Activated naive CD4-positive, alpha-beta T cell treated with anti-CD3 and anti-CD28 coated beads for 36 hours (primary cell): ENCODE measurements at places on chromosomes 13 and 19.

- DNase-seq: no peak
Observed at GRCh38 chr13:106488076-106488475, 47.4 kb downstream of the EFNB2 start.

GRCh38 chr19:2552859-2553258 is 76.9 kb downstream of the GADD45B start:
- peak; percentile 78 for DNase-seq

GRCh38 chr13:23778879-23779278 is 110.3 kb downstream of the MIPEP start:
- no peak for DNase-seq

DNA sequence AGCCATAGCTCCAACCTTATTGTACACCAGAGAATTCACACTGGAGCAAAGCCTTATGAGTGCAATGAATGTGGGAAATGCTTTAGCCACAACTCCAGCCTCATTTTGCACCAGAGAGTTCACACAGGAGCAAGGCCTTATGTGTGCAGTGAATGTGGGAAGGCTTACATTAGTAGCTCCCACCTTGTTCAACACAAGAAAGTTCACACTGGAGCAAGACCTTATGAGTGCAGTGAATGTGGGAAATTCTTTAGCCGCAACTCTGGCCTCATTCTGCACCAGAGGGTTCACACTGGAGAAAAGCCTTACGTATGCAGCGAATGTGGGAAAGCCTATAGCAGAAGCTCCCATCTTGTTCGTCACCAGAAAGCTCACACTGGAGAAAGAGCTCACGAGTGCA is 5.9 kb upstream of the TRAPPC2B start:
- no peak for DNase-seq

GRCh38 chr13:47215736-47216135 is 318.9 kb upstream of the HTR2A start:
- no peak for DNase-seq

GRCh38 chr19:41457241-41457640 is 14.3 kb downstream of the ERICH4 start:
- DNase-seq: no peak

DNA sequence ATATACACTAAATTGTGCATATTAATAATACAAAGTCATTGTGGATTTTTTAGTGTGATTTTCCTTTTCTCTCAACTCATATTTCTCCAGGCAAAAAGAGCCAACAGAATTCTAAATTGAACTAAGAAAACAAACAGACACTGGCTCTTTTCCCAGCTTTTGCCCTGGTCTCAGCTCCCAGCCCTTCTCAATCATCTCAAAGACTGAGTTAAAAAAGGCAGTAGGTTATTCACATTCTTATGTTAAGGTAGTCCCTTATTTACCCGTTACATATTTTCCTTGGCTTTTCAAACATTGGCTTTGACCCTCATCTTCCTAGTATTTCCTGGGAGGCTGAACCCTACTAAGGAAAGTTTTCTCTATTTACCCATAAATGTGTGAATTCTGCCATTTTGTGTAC is 753.6 kb downstream of the LIG4 start:
- DNase-seq: no peak

GRCh38 chr19:45927565-45928261 is 13.1 kb upstream of the NANOS2 start:
- DNase-seq: peak; percentile 96

DNA sequence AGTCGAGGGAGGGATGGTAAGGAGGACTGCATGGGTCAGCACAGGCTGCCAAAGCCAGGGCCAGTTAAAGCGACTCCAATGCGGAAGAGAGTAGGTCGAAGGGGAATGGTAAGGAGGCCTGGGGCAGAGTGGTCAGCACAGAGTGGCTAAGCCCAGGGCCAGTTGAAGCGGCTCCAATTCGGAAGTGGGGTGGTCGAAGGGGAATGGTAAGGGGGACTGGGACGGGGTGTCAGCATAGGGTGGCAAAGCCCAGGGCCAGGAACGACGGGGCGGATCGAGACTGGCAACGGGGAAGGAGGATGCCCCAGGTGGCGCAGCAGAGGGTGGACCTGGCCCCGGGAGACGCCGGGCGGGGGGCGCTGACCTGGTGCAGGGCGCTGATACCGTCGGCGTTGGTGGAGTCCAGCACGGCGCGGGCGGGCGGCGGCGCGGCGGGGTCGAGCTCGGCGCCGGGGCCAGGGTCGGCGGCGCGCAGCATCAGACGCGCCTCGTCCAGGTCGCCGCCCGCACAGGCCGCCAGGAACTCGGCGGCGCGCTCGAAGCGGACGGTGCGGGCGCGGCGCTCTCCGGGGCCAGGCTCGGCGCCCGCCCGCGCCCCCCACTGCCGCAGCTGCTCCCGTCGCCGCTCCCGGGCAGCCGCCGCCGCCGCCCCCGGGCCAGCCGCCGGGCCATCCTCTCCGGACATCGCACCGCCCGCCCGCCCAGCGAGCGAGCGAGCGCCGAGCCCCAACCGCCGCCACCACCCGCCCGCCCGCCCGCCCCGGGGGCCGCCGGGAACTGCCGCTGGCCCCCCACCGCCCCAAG is at the start of gene PPP1R12C:
PPP1R12C (minus strand) TSS at position 779 of the 804 bp plus-strand sequence; CDS start at position 685, 94 bp downstream.
- DNase-seq: peak; percentile 22

GRCh38 chr13:111404746-111405145 is 84.3 kb downstream of the TEX29 start:
- no peak for DNase-seq

GRCh38 chr13:109764470-109765291 is 21.7 kb downstream of the IRS2 start:
- DNase-seq: peak; percentile 55

DNA sequence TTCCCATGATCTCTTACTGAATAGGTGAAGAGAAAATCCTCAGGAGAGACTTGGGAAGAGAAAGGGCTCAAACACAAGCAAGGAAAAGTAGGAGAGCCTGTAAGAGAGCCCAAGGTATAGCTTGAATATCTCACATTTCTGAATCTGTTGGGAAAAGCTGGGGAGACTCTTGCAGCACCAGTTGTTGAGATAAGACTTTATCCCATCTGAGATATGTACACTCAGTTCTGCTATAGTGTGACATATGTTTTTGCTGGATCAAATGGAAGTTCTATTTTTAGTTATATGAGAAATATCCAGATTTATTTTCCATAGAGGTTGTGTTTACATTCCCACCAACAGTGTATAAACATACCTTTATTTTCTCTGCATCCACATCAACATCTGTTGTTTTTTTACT is 246.1 kb downstream of the NDFIP2 start:
- no peak for DNase-seq

GRCh38 chr19:54458648-54459281 is 4.8 kb downstream of the LENG9 start:
- DNase-seq: no peak
